ENCODE measurements at places on chromosomes 6 and 20.

DNA sequence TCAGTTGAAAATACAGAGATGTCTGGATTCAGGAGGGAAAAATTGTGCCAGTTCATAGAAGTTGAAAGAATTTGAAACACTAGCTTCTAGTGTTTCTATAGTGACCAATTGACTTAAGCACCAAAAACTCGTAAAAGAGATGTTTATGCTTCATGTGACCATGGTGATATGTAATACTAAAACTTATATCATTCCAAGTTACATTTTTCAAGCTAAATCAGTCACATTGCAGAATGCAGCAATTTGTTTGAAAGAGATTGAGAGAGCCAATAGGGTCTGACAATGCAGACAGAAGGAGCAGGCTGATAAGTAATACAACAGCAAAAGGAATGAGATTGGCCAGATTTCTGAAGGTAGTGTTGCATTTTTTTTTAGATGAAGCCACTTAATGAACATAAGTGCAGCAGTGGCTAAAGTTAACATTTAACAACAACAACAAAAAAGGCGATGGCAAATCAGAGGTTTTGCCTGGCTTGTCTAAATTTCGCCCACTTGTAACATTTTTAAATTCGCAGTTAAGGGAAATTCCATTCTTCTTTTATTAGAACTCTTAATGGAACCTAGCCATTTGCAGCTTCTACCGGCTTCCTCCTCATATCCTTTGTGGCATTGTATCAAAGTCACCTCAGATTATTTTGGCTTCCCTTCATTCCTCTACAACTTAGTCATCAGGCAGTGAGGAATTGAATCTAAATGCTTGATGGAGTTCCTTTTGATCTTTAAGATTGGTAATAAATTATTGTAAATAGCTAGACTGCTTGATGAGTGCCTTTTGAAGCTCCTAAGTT lies 484.0 kb upstream of the SOX4 start:
- DNase-seq, result peak; percentile 29

DNA sequence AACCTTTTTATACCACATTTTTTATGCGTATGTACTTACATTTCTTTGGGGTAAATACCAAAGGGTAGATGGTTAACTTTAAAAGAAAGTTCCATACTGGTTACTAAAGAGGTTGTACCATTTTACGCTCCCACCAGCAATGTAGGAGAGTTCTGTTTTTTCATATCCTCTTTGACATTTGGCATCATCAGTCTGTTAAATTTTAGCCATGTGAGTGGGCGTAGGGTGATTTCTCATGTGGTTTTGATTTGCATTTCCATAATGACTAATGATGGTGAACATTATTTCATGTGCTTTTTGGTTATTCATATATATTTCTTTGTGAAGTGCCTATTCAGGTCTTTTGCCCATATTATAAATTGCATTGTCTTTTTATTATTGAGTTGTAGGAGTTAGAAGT lies 194.2 kb downstream of the PRL start:
- no peak for DNase-seq

DNA sequence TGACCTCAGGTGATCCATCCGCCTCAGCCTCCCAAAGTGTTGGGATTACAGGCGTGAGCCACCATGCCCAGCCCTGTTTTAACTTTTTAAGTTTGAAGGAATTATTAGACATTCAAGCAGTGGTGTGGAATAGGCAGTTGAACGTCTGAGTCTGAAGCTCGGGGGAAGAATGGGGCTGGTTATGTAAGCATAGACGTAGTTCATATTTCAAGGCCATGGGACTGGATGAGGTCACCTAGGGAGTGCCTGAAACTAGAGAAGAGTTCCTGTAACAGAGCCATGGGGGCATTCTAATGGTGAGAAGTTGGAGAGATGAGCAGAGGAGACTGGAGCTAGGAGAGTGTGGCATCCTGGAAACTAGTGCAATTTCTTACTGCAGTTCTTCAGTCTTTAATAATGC lies 6.4 kb downstream of the CDKAL1 start:
- DNase-seq, result no peak

DNA sequence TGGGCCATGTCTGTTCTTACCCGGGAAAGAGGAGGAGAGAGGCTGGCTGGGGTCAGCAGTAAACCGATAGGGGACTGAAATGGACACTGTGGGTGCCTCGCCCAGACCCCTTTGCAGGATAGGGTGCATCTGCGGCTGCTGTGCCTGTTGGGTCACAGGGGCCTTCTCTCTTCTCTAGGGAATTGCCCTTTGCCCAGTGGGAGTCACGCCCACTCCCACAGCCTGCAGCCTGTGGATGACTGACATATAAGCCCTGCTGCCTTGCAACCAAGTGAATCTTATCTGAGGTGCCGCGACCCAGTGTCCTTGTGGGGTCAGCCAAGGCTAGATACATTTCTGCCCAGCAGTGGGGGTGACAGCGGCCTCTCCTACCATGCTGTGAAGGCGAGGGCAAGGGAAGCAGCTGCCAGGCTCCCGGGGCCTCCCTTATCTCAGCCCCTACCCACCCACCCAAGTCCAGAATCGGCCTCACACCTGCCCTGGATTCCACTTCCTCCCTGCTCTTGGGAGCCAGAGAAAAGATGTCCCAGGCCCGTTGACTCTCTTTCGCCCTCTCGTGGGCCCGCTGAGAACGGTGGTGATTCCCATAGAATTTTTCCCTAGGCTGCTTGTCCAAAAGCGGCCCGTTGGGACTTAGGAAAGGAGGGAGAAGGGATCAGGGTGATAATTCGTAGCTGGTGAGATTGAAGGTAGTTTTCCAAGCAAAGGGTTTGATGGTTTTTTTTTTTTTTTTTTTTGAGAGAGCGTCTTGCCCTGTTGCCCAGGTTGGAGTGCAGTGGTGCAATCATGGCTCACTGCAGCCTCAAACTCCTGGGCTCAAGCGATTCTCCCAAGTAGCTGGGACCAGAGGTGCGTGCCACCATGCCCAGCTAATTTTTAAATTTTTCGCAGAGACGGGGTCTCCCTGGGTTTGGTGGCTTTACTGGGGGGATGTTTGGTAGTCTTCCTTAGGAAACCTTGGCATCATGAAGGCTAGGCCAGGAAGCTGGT lies 76.4 kb upstream of the RNF24 start:
- DNase-seq, result peak; percentile 73

DNA sequence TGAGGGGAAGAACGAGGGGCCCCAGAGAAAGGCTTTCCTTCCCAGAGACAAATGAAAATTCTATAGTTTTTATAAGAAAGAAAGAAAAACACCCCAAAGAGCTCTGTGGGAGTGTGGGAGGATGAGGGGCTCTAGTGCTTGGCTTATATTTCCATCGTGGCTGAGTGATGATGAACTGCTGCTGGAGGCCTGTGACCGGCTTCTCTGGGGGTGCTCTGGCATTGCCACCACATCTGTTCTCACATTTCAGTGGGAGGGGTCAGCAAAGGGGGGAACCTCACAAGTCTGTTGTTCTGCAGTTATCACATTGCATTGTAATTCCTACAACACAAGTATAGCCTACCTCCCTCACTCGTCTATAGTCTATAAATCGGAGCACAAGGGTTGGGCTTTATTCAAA lies 67.6 kb upstream of the BACH2 start:
- DNase-seq, result no peak

- DNase-seq, result no peak
Observed at GRCh38 chr6:90078513-90079289, 184.4 kb downstream of the GJA10 start.

- no peak for DNase-seq
Observed at GRCh38 chr6:4655196-4656025, 120.8 kb upstream of the CDYL start.

DNA sequence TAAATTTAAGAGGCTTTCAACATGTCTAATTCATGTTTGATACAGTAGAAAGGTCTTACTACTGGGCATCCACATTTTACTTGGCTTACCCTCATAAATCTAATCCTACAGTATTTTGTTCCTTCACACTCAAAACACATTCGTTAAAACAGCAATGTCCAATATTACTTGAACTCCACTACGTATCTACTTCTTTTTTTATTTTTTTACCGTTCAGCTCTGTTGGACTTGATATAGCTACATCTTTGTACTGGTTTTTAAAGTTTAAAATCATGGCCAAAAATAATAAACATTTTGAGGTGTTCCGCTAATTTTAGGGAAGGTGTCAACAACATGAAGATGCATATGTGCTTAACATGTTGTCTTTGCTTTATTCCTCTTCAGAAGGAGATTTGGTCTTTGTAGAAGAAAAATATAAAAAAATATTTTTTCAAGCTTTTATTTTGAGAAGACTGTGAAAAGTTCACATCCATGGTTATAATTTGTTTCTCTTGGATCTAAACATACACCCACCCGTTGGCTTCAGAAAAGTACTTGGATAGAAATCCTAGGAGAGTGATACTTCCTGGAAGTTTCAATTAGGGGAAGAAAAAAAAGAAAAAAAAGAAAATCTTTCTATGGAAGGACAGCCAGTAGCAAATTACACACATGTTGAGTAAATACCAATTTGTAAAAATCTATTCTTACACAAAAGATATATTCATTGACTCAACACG lies 71.5 kb downstream of the EPB41L2 start:
- DNase-seq, result no peak

- no peak for DNase-seq
Observed at GRCh38 chr6:170030284-170030815, 260.5 kb downstream of the DLL1 start.

- no peak for DNase-seq
Observed at GRCh38 chr6:116385921-116386320, 15.2 kb downstream of the DSE start.

GRCh38 chr6:6946206-6947155 lies 161.3 kb upstream of the RREB1 start:
- DNase-seq, result no peak

GRCh38 chr20:34951252-34951651 lies 4.4 kb downstream of the GSS start:
- DNase-seq, result no peak

- DNase-seq, result no peak
Observed at GRCh38 chr6:1025821-1026220, 286.1 kb upstream of the FOXQ1 start.

- no peak for DNase-seq
Observed at GRCh38 chr6:2129182-2129621, 116.2 kb downstream of the GMDS start.

- DNase-seq, result no peak
Observed at GRCh38 chr6:14425805-14426204, 308.2 kb downstream of the CD83 start.

GRCh38 chr6:44530910-44531234 lies 143.4 kb downstream of the CDC5L start:
- DNase-seq, result no peak

DNA sequence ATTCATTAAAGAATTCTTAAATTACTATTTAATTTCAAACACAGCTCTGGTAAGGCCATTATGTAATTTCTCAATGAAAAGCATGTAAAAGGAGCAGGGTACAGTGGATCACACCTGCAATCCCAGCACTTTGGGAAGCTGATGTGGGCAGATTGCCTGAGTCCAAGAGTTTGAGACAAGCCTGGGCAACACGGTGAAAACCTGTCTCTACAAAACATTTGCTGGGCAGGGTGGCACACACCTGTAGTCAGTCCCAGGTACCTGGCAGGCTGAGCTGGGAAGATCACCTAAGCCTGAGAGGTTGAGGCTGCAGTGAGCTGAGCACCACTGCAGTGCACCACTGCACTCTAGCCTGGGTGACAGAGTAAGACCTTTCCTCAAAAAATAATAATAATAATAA lies 37.4 kb downstream of the MDN1 start:
- no peak for DNase-seq

DNA sequence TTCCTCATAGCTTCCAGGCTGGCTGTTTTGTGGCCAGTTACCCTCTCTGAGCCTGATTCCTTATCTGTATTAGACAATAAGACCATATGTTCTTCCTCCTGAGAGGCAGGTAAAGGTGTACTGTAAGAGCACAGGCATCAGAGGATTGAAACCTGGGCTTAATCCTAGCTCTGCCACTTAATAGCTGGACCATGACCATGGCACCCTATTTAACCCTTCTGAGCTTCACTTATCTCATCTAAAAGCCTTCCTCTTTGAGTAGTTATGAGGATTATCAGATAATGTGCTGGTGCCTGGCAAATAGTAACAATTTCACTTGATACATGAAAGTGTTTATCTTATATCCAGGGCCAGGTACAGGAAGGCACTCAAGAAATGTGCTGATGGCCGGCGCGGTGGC lies 34.9 kb downstream of the BCL2L1 start:
- no peak for DNase-seq

GRCh38 chr6:157885876-157886275 lies 62.8 kb downstream of the SNX9 start:
- no peak for DNase-seq

DNA sequence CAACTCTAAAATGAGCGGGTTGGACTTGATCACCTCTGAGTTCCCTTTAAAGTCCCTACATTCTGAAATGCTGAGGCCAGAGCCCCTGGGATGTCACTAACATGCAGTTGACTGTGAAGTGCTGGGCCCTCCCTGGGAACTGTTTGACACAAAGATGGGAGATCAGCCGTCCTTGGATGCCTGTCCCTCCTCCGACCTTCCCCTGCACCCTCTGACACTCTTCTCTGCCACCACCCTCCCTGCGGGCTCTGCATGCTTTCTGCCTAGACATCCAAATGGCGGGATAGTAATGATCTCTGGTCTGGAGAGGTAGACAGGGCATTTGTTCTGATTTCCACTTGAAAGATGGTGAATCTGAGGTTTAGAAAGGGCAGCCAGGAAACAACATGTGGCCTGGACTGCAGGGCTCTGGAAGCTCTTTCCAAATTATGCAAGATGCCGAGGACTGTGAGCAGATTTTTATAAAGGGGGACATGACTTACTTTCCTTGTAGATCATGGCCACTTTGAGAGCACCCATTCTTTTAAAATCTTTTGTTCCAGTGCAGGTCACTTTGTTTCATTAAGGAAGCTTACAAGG lies 113.2 kb downstream of the ZDHHC14 start:
- DNase-seq, result no peak

- DNase-seq, result no peak
Observed at GRCh38 chr6:139611327-139612134, 237.1 kb upstream of the CITED2 start.

GRCh38 chr6:142929751-142930358 lies 15.1 kb downstream of the HIVEP2 start:
- DNase-seq, result no peak

- DNase-seq, result no peak
Observed at GRCh38 chr6:158916617-158917016, 83.4 kb downstream of the RSPH3 start.

DNA sequence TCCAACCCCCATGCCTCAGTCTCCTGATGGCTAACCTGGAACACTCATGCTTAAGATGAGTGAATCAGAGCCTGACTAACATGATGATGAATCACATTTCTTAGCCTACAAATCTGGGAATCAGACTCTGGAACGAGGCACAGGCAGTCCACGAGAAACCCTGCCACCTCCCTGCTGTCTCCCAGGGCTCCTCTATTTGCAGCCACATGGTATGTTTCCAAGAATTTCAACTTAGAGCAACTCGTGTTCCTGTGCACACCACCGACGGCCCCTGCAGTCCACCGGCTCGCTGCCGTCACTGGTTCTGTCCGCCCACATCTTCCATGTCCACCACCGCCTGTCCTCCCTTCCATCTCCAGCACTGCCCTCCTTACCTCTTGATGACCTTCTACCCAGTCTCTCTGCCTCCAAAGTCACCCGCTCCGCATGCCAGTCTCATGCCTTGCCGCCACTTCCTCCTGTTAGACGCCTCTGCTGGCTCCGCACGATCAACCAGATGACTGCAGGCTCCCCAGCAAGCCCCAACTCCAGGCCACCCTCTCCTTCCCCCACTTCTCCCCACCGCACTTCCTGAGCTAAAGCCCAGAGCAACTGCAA lies 87.6 kb downstream of the AGPAT4 start:
- no peak for DNase-seq

Data from DMS53 (cell line).